ENCODE measurements at places on chromosomes 5 and 9. TPM values are rescaled to one million over a fixed set of nuclear protein-coding genes. Genes with fewer than 3 reads are reported as not detected.

TMEM232 gene
- polyA plus RNA-seq: not detected

STK10 gene
- 274 TPM for polyA plus RNA-seq

GRCh38 chr9:137487454-137488326, 28.6 kb upstream of the NSMF start:
- DNase-seq: no peak

- no peak for DNase-seq
Observed at GRCh38 chr9:83489961-83490360, 48.2 kb downstream of the FRMD3 start.

DNA sequence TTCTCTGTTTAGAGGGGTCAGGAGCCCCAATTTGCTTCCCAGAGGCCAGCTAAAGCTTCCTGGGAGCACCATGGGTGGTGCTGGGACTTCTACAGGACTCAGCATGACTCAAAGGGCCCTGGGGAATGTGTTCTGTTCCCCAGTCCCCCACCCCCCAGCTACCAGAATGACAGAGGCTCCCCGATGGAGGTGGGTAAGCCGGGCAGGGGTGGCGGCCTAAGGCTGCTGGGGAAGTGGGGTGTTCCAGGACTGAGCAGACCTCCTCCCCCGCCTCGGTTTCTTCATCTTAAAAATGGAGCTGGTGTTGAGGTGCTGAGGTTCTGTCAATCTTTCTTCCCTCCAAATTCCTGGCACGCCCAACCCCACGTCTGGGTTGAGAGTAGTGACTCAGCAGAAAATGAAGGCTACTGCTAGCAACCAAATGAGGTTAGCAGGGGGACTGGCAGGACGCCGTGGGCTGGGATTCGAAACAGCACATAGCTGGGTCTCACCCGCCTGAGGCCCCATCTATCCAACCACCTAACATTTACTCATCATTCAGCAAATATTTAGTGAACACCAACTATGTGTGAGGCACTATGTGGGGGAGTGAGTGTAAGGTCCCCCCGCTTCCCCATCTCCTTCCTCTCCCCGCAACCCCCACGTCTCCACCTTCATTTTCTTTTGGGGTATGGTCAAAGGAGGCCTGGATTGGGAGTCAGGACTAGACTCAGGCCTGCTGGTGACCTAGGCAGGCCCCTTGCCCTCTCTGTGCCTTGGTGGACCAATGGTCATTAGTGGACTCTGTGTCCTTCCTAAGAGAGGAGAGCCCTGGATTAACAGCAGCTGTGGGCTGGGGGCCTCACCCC, 50.2 kb downstream of the C9orf50 start:
- no peak for DNase-seq

- peak; percentile 83 for DNase-seq
Observed at GRCh38 chr5:180313677-180314505, 22.0 kb upstream of the MAPK9 start.

DNA sequence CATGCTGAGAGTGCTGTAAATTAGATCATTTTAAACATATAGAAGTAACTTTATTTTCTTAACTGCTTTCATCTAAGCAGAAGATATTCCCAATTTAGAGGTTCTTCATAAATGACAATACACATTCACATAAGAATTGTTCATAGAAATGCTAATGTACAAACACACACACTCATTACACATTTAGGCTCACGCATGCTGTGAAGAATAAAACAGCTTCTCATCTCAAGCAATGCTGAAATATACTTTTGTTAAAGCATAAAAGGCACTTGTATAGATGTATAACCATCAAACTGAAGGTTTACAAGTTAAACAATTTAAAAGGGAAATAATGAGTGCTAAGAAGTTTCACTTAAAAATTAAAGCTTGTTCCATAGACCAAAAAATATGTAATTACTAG, 18.1 kb upstream of the FTMT start:
- DNase-seq: no peak

- DNase-seq: no peak
Observed at GRCh38 chr5:52798938-52799337, 11.2 kb downstream of the ITGA1 start.

DNA sequence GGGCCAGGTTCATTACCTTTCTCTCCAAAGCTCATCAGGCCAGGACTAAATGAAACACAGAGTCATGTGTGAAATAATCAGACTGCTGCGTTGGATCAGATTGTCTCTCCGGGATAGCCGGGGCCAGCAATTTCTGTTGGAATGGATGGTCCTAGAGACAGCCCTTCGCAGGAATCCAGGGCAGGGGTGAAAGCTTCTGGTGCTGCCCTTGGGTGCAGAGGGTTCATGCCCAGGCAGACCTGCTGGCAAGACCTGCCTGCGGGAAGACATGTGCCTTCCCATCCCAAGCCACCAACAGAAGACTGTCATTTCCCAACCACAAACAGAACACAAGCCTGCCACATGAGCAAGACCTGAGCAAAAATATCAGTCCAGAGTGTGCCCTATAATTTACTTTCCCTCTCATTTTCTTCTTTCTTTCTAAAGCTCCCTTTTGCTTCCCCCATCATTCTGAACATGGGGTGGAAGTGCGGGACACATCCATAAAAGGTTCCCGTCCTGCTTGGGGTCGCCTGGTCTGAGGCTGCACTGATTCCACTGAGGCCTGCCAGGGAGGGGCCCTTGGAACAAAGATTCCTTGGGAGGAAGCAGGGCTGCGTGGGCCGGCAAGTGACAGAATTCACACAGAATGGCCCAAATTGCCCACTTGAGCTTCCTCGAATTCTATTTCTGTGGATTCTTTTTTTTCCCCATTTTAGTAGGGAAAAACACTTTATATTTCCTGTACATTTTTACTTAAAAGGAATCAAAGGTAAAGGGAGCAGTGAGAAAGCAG, 57.3 kb downstream of the UBE2QL1 start:
- no peak for DNase-seq

Measured in immature natural killer cell (primary cell).